ENCODE measurements at places on chromosomes 12 and 14.

DNA sequence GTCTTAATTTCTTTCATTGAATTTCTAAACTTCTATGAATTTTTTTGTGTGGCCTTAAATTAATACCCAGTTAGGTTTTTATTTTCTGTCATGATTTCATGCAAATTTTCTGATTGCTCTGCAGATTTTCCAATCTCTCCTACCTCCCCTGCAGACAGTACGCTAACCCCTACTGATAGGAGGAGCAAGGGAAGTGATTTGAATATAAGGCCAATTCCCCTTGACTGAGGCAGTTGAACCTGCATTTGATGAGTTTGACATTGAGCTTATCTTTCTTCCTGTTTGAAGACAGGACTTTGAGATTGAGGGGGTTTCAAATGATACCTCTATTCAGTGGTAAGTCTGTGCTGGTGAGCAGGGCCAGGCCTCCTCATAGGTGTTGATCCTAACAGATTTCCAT lies 74.6 kb downstream of the SNAPC1 start:
- peak; percentile 9 for DNase-seq

DNA sequence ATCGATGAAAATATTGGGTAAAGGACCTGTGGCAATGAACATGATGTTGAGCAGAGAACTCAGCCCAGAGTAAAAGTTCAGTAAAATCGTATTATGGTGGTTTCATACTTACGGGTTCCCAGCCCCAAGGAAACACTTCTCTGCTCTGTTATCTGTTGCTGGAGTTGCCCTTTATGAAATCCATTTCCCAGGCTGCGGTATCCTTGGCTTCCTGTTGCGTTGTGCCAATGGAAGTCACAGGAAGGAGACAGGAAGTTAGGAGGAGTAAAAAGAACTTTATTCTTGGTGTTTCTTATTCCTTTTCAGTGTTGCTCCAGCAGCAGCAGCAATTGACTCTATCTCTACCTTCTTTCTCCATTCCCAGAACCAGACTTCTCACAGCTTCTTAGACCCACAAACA lies 965.2 kb downstream of the VRK1 start:
- DNase-seq: peak; percentile 47

DNA sequence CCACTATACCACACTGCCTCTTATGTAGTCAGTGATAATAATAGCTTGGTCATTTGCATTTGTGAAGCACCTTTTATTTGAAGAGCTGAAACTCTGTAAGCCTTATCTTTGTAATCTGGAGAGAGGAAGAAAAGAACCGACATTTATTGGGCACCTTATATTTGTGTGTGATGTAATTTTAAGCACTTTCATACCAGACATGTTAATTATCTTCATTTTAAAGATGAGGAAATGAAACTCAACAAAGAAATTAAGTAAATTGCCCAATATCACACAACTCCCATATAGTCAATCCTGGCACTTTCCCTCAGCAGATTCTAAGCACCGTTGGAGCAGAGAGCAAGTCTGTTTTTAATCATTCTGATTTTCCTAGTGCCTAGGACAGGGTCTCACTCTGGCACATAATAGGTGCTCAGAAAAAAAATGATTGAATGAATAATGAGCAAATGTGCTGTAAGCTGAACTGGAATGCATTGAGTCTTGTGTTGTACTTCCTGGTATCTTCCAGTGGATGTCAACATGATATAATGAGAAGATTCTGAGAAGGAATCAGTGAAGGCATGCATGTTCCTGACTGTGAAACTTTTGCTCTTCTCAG lies 418.9 kb downstream of the ZFP36L1 start:
- DNase-seq: no peak

DNA sequence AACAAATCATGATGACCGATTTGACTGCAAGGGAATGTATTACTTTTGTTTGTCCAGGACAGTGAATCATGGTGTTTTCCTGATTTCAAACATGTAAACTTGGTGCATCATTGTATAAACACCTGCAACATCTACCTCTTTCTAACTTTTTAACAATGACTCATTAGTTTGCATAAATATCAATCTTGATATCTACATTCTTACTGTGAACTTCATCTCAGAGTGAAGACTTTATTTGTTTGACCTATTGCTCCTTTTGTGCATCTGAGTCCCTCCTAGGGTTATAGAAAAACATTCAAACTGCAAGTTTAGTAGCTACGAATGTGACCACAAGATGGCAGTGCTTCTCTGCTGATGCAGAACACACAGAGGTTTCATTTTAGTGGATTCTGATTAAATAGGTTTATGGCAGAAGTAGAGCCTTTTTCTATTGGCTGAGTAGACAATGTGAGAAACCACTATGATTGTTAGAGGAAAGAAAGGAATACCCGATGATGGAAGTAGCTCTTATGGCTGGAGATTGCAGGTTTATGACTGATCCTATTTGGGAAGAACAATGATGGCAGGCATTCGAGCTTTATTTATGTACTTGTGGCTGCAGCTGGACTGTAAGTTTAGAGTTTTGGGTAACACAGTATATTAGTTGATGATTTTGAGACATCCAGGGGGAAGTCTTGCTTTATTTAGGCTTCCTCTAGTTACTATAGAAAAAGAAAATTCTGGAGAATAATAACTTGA lies 244.2 kb upstream of the OR4E1 start:
- DNase-seq: peak; percentile 77

GRCh38 chr14:100884456-100884855 lies 19.1 kb downstream of the RTL1 start:
- DNase-seq: no peak

DNA sequence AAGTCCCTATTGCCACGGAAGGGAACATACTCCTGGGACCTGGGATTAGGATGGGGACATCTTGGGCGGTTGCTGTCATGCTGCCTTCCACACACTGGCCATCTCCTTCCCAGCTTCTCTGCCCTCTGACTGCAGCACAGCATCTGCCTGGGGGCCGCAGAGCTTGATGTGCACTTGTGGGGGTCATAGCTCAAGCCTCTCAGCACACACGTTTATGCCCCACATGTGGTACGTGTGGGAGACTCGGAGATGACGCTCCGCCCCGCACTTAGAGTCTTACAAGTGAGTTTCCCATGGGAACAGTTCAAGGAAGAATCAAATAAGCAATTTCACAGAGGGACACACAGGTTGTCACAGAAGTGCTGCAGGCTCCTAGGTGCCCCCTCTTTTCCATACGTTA lies 8.6 kb downstream of the ACADS start:
- no peak for DNase-seq

DNA sequence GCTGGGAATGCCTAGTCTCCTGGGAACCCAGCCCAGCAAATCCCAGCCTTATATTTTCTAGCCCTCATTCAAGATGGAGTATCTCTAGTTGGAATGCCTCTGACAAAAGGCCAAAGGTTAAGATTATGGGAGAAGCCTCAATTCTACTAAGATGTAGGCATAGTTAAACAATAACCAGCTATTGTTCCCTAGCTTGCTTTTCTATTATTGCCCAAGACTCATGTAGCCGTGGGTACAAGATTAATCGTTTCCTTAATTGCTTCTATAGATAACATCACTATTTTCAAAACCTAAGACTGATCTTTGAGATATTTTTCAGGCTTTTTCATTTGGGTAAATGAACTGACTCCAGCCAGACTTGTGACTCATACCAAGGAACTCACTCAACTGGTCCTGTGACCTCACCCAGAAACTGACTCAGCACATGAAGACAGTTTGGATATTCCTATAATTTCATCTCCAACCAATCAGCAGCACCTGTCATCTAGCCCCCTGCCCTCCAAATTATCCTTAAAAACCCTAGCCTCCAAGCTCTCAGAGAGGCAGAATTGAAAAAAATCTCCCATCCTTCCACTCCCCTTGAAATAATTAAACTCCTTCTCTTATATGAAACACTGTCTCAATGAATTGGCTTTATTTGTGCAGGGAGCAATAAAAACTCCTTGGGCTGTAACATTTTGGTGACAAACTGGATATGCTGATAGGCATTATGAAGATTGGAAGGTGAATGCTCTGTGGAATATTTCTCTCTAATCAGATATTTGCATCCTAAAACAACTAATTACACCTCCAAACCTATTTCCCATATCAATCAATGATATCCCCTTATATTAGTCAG lies 589.0 kb downstream of the C12orf50 start:
- no peak for DNase-seq

GRCh38 chr12:84910549-84911241 lies 1.9 kb downstream of the SLC6A15 start:
- no peak for DNase-seq
